Stimulated activated CD4-positive, alpha-beta T cell treated with anti-CD3 and anti-CD28 coated beads, Interleukin-15, amount 100 ng/mL, for 48 hours (primary cell): ENCODE measurements at places on chromosomes 1 and 21.

DNA sequence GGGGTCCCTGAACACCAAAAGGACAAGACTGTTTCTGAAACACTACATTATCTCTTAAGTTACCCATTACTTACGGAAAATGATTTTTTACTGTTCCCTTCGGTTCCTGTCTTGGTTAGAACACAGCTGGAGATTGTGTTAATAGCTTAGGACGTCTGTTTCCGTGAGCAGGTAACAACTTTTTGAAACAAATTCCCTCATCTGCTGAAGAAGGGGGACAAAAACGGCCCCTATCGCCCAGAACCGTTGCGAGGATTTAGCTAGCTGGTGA lies 67.8 kb downstream of the SLC35A3 start:
- DNase-seq, result no peak

DNA sequence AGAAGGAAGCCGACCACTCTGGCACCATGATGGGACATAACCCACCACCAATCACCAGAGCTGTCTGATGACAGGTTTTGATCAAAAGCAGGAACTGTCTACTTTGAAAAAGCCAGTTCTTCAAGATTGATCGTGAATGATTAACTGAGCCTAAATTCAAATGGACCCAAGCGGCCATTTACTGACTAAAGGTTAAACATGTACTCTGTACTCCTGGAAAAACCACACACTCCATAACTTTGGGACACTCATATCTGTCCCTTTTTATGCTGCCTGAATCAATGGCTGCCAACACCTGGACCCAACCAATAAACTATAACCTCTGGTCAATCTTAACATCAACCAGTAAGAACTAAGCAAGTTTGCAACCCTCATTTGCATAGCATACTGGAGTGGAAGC lies 206.6 kb downstream of the URB2 start:
- DNase-seq, result no peak

DNA sequence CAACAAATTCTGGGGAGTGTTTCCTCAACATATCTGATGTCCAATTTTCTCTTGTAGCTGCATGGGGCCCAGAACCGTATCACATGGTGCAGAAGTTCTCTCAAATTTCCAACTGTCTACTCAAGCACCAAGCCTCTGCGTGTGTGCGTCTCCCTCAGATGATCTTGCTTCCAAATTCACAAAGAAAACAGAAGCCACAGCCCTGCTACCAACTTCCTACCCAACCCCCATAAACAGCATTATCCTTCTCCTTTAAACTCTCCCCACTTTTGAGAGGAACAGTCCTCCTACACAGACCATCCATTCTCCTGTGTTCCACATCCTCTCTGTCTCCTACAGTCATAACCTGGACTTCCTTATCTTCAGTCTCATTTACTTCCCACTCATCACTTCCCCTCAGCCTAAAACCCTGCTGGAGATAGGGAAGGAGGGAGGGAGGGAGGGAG lies 354.1 kb downstream of the SMYD3 start:
- DNase-seq, result no peak

GRCh38 chr1:87474098-87474497 lies 145.4 kb downstream of the LMO4 start:
- DNase-seq, result no peak

DNA sequence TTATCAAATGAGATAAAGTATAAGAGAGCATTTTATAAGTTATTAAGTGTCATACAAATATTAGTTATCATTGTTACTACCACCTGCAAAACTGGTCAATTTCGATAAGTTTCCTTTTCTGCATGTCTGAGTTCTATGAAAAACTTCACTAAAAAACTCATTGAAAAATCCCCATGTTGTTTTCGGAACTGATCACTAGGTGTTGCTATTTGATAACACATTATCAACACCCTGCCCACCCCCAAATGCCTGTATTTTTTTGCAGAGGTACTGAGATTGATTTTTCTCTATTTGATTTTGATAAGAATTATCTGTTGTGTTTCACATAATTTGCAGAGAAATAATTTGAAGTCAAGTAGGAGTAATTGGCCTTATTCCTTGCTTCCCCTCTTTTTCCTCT lies 22.1 kb upstream of the DISP1 start:
- DNase-seq, result no peak

GRCh38 chr1:62436039-62436465 lies 797 bp upstream of the USP1 start:
- no peak for DNase-seq

DNA sequence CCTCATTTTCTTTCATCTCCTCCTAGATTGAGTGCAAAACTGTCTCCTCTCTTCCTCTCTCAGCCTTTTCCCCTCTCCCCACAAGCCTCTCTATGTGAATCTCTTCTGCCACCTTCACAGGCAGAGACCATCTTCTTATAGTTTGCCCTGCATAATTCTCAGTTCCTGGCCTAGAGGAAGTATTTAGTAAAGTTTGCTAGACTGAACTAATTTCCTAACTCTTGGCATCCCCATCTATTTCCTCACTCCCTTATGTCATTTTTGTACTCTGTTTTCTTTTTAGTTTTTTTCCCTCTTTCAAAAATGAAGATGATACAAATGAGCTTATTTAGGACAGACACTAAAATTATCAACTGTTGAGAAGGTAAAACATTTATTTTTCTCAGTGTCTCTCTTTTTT lies 66.0 kb downstream of the XCL2 start:
- no peak for DNase-seq

GRCh38 chr1:226432586-226433340 lies 24.9 kb upstream of the PARP1 start:
- no peak for DNase-seq

DNA sequence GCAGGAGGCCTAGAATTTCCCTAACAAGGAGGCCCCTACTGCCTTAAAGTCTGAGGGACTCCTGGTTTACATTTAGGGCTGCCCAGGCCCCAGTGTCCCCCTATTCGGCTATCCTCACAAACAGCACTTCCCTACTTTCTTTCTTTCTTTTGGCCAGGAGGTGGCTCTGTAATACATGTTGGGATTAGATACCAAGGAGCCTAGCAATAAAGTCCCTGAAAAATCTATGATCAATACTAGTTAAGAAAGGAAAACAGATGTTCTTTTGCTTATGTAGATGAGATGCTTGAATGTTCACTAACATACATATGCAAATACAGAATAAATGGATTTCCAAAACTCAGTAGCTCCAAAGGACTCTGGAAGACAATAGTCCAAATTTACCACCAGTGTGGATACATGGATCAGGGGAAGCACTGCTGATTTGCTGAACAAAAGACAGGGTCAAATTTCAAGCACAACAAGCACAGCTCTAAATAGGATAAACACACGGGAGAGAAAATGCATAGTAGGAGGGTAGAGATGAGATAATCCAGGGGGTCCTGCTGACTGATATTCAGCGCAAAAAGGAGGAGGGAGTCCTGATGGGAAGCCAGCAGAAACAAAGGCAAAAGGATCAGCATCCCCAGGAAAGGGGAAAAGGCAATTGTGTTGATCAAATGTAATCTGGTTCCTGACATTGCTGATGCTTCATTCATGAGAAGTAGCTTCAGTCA lies 240.0 kb downstream of the NUF2 start:
- DNase-seq, result no peak

- DNase-seq, result peak; percentile 35
Measured at GRCh38 chr1:12087797-12088314, 24.8 kb downstream of the TNFRSF8 start.

DNA sequence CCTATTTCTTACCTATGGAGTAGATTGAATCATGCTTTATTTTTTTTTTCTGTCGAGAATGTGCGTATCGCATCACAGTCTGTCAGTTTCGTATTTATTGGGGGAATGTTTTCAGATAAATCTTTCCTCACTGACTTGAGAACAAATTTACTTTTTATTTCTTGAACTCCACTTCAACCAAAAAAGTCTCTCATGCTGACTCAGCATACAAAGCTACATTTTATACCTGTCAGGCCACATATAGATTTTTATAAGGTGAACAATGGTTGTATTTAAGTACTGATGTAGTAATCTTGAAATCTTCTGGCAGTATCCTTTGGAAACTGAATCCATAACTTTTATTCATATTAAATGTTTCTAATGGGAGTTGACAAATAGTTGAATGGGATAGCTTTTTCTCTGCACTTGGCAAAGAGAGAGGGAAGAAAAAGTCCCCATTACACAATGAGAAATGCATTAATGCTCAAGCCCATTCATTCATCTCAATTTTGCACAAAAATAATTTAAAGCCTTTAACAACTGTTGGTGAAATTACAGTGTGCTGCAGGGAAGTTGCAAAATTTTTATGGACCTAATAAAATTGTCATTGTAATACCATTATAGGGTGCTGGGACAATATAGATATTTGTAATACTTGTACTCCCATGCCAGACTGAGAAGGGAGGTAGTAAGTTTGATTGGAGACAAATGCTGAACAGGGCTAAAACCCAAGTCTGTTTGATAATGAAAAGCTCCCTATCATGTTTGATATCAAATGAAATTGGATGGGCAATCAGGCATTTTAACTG lies 367.6 kb downstream of the HLX start:
- no peak for DNase-seq

DNA sequence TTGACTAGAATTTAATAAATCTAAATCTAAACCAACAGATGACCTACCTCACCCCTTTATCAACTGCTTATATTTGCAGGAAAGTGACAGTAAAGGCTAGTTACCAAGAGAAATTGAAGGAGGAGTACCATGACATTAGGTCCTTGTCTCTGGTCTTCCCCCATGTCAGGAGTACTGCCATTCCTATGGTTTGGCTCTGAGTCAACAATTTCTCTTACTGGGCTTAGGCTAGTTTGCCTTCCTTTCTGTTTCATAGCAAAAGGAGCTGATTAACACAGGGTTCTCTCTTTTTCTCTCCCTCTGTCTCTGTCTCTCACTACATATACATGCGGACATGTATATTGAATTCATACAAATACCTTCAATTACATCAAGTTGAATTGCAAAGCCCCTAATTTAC lies 579.9 kb downstream of the DPYD start:
- DNase-seq, result no peak

GRCh38 chr1:154831462-154831861 lies 38.6 kb downstream of the KCNN3 start:
- DNase-seq, result no peak

DNA sequence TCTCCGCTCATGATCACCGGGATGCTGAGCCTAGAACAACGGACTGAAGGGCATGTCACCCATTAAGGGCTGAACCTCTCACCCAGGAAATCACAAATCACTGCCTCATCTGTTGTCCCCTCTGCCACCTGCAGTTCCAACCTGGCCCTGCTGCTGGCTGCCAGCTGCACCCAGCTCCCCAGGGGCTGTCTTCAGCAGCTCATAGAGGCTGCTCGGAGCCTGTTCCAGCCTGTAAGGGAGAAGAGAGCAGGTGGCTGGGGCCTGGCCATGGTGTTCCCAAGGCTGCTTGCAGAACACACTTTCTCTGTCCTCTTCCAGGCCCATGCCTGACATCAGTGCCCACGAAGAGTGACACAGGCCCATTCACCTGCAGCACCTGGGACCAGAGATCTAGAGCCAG lies 44.5 kb upstream of the DISP3 start:
- DNase-seq, result no peak

DNA sequence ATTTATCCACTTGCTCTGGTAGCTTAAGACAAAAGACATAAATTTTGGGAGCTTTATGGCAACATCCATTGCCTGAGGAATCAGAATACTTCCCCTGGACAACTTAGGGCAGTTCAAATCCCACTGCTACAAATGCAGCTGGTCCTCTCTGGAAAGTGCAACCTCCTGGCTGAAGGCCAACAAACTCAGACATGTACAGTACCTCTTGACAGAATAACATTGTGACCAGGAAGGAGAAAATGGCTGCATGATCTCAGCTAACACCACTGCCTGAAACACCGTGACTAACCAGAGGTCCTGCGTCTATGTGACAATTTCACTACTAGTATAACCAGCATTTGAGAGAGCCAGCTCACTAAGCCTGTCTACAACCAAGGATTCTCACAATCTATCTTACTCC lies 218.9 kb downstream of the CRB1 start:
- no peak for DNase-seq

GRCh38 chr1:208892147-208892546 lies 648.0 kb upstream of the PLXNA2 start:
- no peak for DNase-seq

GRCh38 chr1:31909691-31910090 lies 28.5 kb downstream of the PTP4A2 start:
- DNase-seq, result no peak

GRCh38 chr1:182217967-182218366 lies 156.5 kb upstream of the ZNF648 start:
- no peak for DNase-seq

GRCh38 chr1:223556414-223557129 lies 108.9 kb downstream of the CAPN8 start:
- no peak for DNase-seq

DNA sequence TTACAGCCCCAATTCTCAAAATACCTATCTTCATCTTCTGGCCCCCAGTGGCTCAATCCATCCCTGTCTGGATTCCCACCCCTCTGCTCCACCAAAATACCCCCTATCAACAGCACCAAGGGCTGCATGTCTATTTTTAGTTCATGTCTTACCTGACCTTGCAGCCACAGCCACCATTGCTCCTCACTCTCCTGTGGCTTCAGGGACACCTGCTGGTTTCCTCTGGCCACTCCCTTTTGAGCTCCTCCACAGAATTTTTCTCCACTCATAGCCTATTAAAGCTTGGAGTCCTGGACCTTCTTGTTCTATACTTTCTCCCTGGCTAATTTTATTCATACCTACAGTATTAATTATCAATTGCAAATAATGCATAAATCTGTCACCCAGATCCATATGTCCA lies 125.3 kb upstream of the NGF start:
- DNase-seq, result no peak

GRCh38 chr1:48552903-48553606 lies 81.1 kb upstream of the SPATA6 start:
- DNase-seq, result no peak

DNA sequence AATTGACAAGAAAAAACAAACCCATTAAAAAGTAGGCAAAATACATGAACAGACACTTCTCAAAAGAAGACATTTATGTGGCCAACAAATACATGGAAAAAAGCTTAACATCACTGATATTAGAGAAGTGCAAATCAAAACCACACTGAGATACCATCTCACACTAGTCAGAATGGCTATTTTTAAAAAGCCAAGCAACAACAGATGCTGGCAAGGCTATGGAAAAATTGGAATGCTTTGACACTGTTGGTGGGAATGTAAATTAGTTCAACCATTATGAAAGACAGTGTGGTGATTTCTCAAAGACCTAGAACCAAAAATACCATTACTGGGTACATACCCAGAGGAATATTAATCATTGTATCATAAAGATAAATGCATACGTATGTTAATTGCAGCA lies 641.1 kb upstream of the B3GALT2 start:
- DNase-seq, result no peak

DNA sequence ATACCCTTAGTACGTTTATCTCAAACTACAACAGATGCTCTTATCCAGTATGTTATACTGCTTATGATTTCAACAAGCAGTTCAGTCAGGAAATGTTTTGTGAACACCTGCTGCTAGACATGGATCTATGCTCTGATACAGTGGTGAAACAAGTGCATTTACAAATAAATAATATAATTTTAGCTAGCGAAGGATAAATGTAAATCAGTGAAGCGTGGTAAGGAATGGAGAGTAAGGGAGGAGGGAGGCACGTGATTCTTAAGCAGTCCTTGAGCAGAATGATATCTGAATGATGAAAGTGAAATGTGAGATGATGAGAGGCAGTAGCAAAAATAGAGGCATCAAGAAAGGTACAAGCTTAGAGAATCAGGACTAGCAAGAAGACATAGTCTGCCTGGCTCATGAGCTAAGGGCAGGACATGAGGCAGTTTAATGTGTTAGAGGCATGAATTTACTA lies 6.3 kb downstream of the TSNAX start:
- DNase-seq, result no peak
